Lung (tissue), 17 donors: ENCODE measurements at places on chromosomes 7 and 10. TPM values are rescaled to one million over a fixed set of nuclear protein-coding genes. Genes with fewer than 3 reads are reported as not detected.
A peak's percentile ranks its signal among the peaks of the same experiment; 100 is the strongest.

GPR141 gene
- total RNA-seq = 5.6 TPM

PIP gene
- 1.5 TPM for total RNA-seq

DNA sequence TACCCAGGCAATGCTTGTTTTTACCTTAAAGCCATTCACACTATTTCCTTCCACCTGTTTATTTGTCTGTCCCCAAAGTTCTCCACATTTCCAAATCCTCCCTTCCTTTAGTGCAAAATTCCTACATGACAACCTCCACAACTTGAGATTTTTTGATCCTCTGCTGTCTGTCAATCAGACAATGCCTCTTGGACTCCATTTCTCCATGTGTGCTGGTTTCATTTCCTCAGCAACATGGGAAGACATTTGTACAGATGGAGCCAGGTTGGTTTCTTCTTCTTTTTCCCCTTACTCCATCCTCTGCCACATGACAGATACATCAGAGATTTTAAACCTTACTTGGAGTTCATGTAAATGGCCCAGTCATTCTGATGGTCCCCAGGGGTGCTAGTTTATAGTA, 19.1 kb upstream of the GIMAP2 start:
- H3K27ac ChIP-seq = no peak overlapping the region
- DNase-seq = no peak

DNA sequence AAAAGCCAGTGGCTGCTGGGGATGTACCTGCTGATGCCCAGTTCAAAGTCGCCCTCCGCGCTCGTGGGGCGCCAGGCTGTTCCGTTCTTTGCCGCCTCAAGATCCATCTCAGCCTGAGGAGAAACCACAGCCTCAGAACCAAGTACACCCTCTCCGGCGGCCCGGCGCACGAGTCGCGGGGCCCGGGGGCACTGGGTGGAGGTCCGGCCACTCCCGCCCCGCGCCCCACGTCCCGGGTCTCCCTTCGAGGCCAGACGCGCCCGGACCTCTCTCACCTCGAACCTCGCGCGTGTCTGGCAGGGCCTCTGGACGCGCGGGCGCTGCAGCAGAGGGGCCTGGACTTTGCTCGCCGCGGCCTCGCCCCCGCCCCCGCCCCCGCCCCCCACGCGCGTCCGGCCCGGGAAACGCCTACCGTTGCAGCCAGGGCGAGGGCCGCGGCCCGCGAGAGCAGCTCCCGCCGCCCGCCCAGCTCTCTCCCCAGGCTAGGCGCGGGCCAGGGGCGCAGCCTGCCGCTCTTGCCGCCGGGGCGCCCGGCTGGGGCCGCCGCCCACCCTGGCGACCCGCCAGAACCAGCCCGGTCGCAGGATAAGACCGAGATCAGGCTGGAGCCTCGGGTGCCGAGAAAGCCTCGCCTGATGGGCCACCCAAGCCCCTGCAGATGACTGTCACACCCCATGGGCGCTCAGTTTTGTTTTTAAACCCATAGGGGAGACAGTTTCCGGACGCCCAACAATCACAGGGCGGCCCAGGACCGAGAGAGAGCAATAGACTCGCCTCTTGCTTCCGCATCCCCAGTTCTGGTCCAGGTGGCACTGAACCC, at the start of gene ABCB4:
ABCB4 (minus strand) TSS at position 322 of the 820 bp plus-strand sequence; CDS start at position 107, 215 bp downstream.
- no peak within 1 kb of the TSS for H3K4me3 ChIP-seq
- DNase-seq = peak; percentile 55

DNA sequence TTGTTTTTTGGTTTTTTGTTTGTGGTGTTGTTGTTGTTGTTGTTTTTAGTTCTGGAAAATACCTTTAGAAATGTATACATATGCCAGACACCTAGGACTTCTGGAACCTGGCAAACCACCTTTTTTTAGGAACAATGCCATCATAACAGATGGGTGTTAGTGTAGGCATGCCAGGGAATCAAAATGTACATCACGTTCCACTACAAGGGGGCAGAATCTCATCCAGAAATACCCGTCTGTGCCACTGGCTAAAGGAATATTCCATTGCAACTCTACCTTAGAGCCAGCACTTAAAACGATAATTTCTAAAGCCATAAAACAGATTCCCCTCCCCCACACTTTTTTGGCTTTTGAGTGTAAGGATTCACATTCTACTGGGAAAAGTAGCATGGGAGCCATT, 239.8 kb downstream of the ETV1 start:
- no peak overlapping the region for H3K4me3 ChIP-seq
- no peak overlapping the region for H3K27ac ChIP-seq
- H3K4me1 ChIP-seq = peaks cover 3% of the 10 kb centered on the region
- DNase-seq = no peak
- H3K27me3 ChIP-seq = no peaks in the 10 kb centered on the region
- no peaks in the 10 kb centered on the region for H3K36me3 ChIP-seq
